M059J (cell line): ENCODE measurements at places on chromosomes 1 and 21.

GRCh38 chr1:54283635-54284385 is 83.8 kb downstream of the MRPL37 start:
- DNase-seq, result no peak

GRCh38 chr1:153490272-153491051 is 30.0 kb upstream of the S100A7 start:
- DNase-seq, result peak; percentile 96

GRCh38 chr1:173002891-173003838 is 47.6 kb downstream of the TNFSF18 start:
- DNase-seq, result peak; percentile 80

- no peak for DNase-seq
These were observed 111.2 kb upstream of the JUN start for GRCh38 chr1:58895082-58895481.

GRCh38 chr1:43952731-43953346 is 6.1 kb downstream of the IPO13 start:
- DNase-seq, result no peak

- no peak for DNase-seq
These were observed 17.5 kb upstream of the YTHDF2 start for GRCh38 chr1:28719332-28719619.

DNA sequence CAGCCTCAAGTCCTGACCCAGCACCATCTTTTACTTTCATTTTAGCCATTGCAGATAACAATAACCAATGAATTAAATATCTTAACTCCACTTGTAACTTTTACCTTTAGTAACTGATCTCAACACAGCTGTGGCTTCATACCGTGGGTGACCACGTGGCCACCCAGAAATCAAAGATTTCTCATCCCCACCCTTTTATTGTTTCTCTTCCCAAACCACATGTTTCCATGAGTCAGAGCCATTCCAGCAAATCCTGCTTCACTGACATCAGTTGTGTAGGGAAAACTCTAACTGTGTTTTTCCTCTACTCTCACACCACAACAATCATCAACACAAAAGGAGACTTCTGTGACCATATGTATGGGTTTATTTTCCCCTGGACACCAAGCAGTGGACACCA is 25.1 kb upstream of the BRDT start:
- peak; percentile 83 for DNase-seq

DNA sequence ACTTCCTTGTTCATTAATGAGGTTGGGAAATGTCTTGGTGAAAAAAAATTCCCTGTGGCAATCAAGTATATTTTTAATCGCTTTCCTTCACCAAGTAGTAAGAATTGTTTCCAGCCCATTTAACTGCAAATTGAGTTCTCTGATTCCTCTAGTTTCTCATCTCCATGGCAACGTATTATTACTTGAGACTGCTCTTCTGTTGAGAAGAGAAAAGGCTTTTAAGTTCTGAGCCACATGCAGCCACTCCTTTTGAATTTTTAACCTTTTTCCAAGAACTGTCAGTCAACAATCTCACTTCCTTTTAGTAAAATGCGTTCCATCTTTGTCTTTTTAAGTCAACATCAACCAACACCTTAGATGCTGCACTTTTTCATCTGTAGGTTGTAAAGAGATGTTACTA is 75.7 kb upstream of the KIAA1614 start:
- DNase-seq, result no peak

DNA sequence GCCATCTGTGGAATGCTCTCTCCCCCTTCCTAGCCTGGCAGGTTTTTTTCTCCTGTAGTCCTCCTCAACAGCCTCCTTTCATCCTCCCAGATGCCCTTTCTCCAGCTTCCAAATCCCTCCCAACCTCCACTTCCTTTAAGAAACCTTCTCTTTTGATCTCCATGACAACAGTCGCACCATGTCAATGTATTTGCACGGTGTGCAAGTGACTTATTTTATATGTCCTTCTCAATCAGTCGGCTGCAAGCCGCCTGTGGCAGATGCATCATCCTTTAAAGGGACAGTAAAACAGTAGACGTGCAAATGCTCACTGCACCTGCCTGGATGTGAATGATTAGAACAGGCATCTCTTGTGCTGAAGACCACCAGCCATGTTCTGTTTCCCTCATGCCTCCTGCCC is 285.2 kb downstream of the PCP4 start:
- DNase-seq, result no peak

DNA sequence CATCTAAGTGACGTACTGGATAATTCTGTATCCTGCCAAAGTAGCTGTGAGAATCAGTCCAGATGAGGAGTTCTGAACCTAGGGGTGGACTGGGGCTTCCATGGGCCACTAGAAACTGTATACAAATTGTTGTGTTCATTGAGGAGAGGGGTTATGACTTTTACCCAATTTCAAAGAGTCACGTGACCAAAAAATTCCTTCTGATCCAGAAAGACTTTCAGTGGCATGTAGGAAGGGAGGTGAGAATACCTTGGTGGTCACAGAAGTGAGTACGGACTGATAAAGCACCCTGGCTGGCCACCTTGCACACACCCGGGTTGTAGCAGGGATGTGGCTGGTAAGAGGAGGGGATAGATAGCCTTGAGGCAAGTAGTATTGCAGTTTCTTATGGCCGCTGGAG is 60.4 kb downstream of the BCAR3 start:
- DNase-seq, result no peak

- DNase-seq, result peak; percentile 15
These were observed 44.3 kb downstream of the CD34 start for GRCh38 chr1:207866471-207867135.

DNA sequence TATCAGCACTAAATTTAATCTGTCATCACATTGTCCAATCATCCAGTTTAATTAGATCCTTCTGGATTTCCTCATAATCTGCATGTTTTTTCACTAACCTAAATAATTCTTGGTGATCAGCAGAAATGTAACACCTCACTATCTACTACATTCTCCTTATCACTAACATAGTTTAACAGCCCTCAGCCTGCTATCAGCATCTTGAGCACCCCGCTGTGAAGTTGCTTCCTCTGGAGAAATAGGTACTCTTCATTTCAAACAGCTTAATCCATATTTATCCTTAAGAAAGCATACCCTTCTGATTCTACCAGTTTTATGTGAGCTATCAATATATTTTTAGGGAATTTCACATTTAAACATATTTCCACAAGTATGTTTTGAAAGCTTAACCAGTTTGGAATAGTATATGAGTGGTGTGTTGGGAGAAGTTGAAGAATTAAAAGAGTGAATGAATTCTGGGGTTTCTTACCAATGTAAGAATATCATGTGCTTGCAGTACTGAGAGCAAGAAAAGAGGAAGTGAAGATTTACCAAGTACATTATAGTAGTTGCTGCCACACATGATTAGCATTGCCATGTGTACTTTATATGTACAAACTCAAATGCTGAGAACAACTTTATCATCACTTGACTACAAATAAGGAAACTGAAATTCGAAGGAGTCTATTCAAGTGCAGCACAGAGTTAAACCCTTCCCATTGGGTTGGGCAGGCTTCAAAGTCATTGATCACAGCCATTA is 771.1 kb upstream of the ADGRL4 start:
- DNase-seq, result no peak

DNA sequence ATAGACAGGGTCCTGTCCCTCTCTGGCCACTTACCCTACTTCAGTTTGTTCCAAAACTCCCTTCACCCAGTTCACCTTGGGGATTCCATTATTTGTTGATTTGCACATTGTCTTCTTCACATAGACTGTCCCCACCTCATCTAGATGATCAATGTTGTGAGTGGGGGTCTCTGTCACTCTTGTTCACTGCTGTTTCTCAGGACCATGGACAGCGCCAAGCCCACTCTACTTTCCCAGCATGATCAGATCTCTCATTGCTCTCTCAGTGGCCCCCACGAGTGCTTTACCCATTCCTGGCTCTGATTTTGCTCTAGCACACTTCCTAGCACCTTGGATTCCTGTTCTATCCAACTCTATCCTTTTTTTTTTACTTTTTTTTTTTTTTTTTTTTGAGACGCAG is 45.4 kb upstream of the IGSF21 start:
- DNase-seq, result no peak

DNA sequence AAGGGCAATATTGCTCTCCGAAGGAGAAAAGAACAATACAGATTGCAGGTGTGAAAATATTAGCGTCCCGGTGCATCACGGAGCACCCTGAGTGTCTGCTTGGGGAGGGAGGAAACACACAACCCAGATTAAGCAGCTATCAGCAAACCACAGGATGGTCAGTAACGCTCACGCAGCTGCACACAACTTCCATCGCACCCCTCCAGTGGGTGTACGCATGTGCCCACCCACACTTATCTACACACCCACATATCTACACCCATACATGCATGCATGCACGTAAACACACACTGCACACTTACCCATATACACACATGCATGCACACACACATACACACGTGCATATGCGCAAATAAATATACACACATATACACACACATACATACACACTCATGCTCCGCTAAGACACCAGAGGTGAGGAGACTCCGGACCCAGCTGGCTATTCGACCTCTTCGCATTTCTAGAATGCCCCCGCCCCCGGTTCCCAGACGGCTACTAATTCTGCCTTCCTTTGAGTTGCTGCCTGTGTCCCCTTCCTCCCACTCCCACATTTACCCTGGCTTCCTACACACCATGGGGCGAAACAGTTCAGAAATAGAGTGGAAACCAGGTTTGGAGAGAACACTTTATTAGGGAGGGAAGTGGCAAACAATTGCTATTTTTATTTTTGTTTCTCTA is 26.2 kb downstream of the ITPKB start:
- DNase-seq, result no peak

GRCh38 chr1:210291786-210292230 is 36.9 kb upstream of the HHAT start:
- no peak for DNase-seq

DNA sequence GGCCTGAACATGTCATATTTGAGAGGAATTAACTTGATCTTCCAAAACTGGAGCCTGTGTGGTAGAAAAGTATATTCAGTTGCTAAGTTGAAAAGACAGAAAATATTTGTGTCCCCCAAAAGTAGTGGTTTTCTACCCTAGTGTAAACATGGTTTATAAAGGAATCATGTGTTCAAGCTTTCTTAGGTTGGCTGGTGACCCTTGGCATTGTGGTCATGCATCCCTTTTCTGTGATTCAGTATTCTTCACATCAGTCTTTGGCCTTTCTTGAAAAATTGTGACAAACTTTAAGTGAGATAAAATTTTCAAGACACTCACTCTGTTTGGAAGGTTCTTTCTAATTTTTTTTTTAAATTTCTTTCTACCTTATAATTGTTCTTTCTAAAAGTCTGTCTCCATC is 193.2 kb downstream of the DHRS3 start:
- DNase-seq, result peak; percentile 70

- DNase-seq, result no peak
These were observed 21.9 kb downstream of the NFIA start for GRCh38 chr1:61104220-61104671.

GRCh38 chr1:5909576-5910275 is 82.5 kb downstream of the NPHP4 start:
- DNase-seq, result no peak

GRCh38 chr1:67126111-67126746 is 8.5 kb downstream of the C1orf141 start:
- DNase-seq, result peak; percentile 18

- DNase-seq, result no peak
These were observed 26.9 kb downstream of the ZBTB21 start for GRCh38 chr21:41983229-41983628.

- DNase-seq, result no peak
These were observed 40.6 kb upstream of the CYP2J2 start for GRCh38 chr1:59967141-59967697.

GRCh38 chr1:54701996-54702395 is 13.7 kb upstream of the TTC4 start:
- DNase-seq, result no peak

GRCh38 chr21:45423201-45423955 is 18.4 kb downstream of the COL18A1 start:
- DNase-seq, result no peak

DNA sequence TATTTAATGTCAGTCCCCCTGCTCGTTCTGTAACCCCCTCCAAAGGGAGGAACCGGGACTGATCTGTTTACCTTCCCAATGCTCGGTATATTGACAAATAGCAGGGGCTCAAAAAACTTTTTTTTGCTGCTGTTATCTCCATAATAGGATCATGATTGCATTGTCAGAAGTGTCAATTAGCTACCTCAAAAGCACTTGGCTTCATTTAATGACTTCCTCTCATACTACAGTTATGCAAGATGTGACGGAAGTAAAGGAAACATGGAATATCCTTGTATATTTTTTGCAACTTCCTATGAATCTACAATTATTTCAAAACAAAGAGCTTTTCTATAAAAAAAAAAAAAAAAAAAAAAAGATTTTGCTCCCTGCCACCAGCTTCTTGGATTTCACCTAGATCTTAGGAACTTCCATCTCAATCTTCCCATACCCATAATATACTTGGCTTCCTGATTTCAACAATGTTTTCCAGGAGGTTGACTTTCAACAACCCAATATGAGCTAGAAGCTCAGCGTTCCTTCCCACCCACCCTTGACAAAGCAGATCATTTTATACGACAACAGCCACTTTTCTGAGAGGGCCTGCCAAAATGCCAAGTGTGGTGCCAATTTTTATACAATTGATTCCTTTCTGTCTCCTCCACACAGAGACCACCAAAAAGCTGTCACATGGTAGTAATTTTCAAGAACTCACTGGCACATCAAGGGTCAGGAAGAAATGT is 71.7 kb downstream of the SETD4 start:
- DNase-seq, result no peak

GRCh38 chr1:243727503-243728203 is 122.4 kb downstream of the AKT3 start:
- DNase-seq, result no peak

DNA sequence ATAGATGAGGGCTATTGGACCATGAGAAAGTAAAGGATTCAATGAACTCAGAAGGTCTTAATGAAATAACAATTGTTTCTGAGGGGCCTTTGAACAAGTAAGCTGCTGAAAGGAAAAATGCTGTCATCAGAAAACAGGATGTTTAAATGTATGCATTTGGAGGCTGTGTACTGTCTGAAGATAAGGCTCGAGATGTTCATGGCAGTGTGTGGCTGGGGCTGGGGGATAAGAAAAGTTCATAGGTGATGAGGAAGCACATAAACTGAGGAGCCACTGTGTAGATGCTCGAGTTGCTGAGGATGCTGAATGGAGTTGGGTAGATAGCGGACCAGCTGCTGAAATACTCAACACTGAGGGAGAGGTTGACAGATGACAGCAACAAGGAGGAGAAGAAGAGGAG is 17.8 kb downstream of the THEM4 start:
- no peak for DNase-seq
